HuH-7.5 (cell line): ENCODE measurements at places on chromosomes 6 and 20.
A peak's percentile ranks its signal among the peaks of the same experiment; 100 is the strongest.

- DNase-seq = no peak
Measured at GRCh38 chr6:129662980-129663431, 47.0 kb downstream of the ARHGAP18 start.

GRCh38 chr6:132126150-132126549 lies 175.0 kb upstream of the CCN2 start:
- DNase-seq = no peak

- no peak for DNase-seq
Measured at GRCh38 chr6:30707281-30707850, 9.7 kb downstream of the MDC1 start.

- DNase-seq = no peak
Measured at GRCh38 chr6:157226761-157227160, 96.6 kb downstream of the TMEM242 start.

DNA sequence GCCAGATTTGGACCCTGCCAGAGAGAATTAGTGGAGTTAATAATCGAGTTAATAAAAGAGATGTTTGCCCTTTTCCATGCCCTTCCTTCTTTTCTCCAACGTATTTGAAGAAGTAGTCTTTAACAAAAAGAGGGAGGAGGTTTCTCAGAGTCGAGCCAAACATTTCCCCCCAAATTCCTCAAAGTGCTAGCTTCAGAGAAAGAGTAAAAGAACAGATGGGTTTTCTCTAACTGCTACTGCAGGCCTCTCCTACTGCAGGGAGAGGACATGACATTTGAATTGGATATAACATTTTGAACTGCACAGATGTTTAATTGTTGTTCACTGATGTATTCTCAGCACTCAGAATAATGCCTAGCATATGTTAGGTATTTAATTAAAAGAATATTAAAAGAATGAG lies 25.5 kb downstream of the RWDD2A start:
- no peak for DNase-seq

GRCh38 chr6:111871725-111872400 lies 1.4 kb downstream of the FYN start:
- DNase-seq = peak; percentile 55

DNA sequence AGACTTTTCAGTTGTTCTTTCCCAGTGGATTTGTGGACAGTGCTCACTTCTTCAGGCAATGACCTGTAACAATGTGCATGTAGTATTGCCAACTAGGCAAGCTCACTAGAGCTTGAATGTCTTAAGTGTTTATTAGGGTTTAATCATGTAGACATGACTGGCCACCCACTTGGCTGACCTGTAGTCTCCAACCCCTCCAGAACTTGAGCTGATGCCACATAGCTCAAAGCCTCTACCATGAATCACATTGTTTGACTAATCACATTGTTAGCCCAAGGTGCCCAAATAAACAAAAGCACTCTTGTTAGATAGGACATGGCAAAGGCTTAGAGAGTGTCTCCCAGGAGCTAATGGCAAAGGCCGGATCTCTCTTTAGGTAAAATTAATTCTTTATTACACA lies 272.7 kb downstream of the GRIK2 start:
- DNase-seq = no peak

DNA sequence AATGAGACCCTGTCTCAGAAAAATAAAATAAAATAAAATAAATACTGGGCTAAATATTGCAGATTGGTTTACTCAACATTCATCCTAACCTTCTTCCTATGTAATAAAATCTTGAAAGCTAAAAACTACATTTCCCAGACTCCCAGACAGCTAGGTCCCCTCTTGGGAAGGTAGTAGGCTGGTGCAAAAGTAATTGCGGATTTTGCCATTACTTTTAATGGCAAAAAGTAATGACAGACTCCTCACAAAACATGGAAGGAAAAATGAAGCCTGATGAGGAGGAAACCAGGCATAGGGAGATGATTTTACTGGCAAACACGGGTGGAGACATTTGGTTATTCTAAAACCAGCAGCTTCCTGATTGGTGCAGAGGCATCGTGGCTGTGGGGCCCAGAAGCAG lies 70.6 kb upstream of the E2F3 start:
- no peak for DNase-seq

DNA sequence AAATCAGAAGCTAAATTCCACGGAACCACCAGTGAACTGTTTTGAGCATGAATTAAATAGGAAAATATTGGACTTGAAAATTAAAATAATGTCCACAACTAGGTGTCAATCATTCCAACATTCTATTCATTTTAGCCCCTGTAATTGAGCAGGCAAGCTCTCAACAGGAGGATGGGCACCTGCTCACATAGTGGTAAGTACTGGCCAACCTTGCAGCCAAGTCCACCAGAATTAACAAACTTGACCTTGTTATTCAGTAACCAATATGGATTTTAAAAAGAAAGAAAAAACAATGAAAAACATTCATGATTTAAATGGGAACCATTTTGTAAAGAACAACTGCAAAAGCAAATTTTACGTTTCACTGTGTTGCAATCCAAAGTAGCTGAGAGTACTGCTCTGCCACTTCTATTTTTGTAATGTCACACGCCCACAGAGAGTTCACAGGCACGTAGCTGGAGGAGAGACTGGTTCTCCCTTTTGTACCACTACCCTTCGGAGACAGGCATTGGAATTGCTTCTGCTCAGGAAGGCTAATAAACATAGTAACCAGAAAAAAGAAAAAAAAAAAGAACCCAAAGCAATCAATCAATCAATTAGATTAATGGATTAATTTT lies 75.2 kb upstream of the F13A1 start:
- no peak for DNase-seq

GRCh38 chr6:52579006-52579660 lies 2.3 kb upstream of the TRAM2 start:
- DNase-seq = no peak

DNA sequence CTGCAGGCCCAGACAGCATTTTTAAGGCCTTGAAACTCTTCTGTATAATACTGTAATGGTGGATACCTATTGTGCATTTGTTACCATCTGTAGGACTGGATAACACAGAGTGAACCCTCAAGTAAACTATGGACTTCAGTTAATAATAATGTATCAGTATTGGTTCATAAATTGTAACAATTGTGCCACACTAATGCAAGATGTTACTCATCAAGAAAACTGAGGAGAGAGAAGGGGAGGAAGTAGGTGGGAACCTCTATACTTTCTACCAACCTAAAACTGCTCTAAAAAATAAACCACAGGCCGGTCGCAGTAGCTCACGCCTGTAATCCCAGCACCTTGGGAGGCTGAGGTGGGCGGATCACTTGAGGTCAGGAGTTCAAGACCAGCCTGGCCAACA lies 10.8 kb downstream of the MAPK13 start:
- DNase-seq = no peak

DNA sequence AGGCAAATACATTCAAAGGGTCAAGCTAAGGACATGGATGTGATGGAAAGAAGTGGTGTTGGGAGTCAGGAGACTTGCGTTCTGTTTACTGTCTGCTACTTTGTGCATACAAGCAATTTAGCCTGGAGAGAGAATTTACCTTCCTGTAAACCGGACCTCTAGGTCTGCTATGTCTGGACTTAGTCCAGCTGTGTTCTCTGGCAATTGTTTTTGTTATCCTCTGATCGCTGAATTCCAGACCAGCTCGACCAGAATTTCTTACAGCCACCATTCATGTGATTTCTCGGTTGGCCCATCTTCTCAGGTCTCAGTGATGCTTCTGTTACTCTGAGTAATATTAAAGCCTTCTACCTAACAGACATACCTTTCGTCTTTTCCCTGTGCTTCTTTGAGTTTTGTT lies 75.2 kb downstream of the LRRC1 start:
- no peak for DNase-seq

- peak; percentile 86 for DNase-seq
Measured at GRCh38 chr20:17617212-17617867, 47.5 kb downstream of the DSTN start.

GRCh38 chr20:35030136-35030535 lies 62.5 kb downstream of the TRPC4AP start:
- no peak for DNase-seq

- no peak for DNase-seq
Measured at GRCh38 chr6:110875548-110876169, 1.1 kb downstream of the AMD1 start.

DNA sequence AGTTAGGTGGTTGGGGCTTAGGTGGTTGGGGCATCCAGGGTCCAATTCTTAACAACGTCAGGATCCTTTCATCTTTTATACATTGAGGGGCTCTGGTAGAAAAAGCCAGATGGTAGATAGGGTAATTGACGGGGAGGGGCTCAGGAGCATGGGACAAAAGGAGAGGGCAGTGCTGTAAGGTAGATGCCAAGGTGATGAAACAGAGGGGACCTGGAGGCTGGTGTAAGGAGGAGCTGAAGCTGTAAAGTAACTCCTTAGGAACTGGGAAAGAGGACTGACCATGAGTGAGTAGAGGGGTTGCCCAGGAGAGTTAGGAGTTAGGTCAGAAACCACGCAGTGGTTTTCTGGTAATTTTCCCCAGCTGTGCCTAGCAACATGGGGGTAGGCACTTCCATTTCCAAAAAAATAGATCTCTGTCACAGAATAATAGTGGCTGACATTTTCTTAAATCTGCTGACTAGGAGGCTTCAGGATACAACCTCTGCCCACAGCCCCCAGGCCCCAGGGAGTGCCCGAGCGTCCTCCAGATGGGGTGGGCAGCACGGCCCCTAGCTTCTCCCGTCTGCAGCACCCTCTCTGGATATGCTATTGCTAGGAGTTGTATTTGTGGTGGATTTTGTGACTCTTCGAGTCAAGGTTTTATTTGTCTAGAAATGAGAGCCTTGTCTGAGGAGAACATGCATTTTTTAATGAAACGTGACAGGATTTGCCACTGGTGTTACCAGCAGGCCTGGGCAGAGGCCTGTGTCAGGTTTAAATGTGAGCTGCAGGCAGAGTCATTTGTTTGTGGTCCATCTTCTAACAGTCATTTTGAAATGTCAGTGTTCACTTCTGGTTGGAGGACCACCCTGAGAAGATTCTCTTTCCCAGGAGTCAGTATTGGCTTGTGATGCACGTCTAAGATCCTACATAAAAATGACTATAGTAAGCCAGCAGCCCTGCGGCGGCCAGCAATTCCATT lies 44.6 kb downstream of the TULP4 start:
- DNase-seq = no peak

DNA sequence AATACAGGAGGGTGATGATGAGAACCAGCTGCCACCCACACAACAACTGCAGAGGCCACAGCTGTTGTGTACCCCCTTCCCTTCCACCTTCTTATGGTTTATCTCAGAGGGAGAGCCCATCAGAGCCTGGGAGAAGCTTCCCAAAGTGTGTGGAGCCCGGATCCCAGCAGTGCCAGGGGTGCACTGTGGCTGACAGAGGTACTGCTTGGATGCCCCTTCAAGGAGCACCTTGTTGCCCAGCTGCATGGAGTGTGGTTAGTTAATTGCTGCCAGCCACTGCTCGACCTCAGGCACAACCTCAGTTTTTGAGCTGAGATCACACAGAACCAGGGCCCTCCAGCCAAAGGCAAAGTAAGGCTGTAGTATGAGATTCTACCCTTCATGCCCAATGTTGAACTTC lies 13.0 kb downstream of the PI3 start:
- no peak for DNase-seq

DNA sequence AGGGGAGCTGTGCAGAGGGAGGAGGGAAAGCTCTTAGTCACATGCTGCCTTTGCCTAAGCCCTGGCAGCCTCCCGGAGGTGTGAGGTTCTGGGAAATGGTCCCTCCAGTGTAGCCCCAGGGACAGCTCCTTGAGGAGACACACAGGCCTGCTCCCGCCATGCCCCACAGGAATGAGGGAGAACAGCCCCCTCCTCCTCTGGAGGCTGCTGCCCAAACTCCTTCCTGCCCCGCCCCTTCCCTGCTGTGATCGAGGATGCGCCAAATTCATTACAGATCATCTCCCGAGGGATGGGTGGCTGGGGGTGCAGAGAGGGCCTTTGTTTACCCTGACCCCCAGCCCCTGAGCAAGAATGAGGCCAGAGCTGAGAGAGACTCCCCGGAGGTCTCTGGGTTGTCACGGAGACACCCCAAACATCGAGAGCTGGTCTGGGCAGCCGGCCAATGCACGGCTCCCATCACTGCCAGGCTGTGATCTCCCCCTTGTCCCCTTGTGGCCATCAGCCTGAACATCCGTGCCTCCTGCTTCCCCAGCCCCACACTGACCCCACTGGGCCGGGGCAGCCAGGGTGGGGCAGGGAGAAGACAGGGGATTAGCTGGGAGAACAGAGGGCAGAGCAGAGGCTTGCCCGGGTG lies 8.4 kb downstream of the CYP21A2 start:
- DNase-seq = no peak
